ENCODE measurements at places on chromosomes 12 and 14.

DNA sequence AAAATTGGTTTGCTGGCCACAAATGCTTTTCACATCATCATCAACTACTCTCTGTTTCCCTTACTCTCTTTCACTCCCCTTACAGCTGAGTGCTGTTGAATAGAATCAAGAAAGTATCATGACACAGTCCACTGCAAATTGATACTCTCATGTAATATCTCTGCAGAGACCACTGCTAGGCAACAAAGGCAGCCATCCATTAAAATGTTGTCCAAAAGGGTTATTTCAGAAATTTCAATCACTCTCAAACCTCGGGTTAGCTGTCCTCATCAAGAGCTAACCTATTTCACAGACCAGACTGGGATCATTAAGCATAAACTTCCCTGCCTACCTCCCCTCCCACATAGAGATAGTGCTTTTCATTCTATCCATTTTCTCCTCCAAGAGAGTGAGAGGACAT is 186.7 kb downstream of the PLCZ1 start:
- no peak for DNase-seq

GRCh38 chr12:42976620-42977019 is 387.1 kb upstream of the PRICKLE1 start:
- no peak for DNase-seq

DNA sequence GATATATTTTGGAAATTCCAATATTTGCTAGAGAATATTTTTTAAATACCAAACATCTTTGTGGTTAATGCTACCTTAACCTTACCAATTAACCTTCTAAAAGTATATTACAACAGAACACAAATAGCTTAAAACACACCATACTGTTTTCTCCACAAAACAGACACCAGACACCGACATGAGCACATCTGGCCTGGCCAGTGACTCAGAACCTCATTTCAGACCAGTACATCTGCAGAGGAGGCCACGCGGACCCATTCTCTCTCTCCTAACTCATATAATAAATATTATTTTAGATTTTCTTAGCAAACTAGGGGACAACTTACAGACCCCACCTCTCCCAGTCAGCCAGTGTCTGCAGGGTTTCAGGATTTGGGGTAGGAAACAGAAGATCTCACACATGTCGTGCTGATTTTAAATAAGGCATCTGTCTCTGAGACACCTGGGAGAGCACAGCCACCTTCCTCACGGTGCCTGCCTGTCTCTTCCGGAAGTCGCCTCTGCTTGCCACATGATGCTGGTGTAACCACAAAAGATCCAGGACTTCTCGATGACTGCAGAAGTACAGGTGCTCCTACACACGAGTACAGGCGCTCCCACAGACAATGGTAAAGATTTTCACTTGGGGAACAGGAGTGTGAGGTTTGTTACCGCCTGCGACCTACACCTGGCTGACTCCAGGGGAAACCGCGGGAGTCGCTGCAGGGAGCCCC is 9.7 kb upstream of the ANKLE2 start:
- DNase-seq: no peak

DNA sequence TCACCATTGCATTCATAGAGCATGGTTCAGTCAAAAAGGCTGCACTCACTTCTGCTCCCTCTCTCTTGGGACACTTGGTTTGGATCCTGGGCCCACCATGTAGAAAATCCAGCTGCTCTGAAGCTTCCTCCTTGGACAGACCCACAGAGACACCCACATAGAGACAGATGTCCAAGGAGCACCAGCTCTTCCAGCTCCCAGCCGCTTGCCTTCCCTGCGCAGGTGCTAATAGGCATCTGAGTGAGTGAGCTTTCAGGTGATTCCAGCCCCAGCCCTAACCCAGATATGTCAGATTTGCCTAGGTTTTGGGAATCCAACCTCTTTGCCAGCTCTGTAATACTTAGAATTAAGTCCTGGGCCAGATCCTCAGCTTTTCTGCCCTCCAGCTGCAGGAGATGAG is 38.6 kb downstream of the DLK1 start:
- no peak for DNase-seq

- DNase-seq: no peak
Observed at GRCh38 chr14:45686771-45687170, 433.8 kb upstream of the MIS18BP1 start.

DNA sequence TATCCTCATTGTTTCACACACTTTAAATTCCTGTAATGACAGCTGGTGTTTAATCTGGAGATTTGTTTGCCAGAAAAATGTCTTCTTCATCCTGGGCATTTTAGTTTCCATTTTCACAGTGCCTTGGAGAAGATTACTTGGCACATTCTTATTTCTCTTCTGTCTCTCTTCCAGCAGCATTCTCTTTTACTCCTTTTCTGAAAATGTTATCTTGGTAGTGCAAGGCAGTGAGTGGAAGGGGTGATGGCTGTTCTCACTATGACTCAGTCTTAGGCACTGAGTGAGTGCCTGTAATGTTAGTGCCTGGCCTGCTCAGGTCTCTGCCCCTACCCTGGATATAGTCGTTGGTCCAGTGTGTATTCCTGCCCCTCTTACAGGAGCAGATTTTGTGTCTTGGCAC is 13.1 kb downstream of the CLECL1 start:
- no peak for DNase-seq
